Stimulated activated CD8-positive, alpha-beta memory T cell treated with anti-CD3 and anti-CD28 coated beads, Interleukin-2, amount 100 ng/mL, for 1 hour (primary cell): ENCODE measurements at places on chromosomes 6 and 20.
A peak's percentile ranks its signal among the peaks of the same experiment; 100 is the strongest.

- DNase-seq, result no peak
These were observed 178.2 kb downstream of the SOX4 start for GRCh38 chr6:21771626-21772320.

- no peak for DNase-seq
These were observed 48.2 kb downstream of the RBM38 start for GRCh38 chr20:57439432-57439831.

- no peak for DNase-seq
These were observed 22.7 kb upstream of the PRDM1 start for GRCh38 chr6:106063448-106063850.

DNA sequence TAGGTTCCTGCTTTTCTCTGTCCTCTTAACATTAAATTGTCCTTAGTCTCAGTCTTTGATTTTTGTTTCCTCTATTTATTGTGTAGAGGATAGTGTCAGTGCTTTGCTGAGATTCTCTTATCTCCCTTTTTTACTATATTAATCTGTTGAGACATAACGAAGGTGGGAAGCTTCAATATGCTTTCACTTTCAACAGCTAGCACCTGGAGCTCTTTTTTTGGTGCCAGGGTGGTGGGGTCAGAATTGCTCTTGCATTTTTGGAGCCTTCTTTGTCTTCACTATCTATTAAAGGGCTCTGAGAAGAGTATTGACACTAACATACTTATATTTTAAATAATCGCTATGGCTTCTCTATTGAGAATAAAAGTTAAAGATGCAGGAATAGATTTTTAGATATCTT is 97.1 kb upstream of the EPHA7 start:
- DNase-seq, result no peak

DNA sequence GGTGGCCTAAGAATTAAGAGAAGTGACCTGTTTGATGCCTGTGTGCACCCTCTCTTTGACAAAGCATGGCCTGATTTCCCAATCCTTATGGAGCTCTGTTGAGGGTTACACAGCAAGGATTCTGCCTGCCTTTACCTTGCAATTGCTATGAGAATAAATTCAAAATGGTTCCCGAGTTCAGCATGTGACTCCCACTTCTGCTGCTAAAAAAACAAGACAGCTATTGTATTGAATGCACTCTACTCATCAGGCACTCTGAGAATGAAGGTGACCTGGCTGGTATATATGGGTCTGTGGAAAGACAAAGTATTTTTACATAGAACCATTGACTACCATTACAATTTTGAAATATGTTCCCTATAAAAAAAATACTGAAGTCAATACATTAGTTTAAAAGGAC is 190.3 kb downstream of the ATXN1 start:
- no peak for DNase-seq

- no peak for DNase-seq
These were observed 89.0 kb downstream of the NRSN1 start for GRCh38 chr6:24214984-24215383.

DNA sequence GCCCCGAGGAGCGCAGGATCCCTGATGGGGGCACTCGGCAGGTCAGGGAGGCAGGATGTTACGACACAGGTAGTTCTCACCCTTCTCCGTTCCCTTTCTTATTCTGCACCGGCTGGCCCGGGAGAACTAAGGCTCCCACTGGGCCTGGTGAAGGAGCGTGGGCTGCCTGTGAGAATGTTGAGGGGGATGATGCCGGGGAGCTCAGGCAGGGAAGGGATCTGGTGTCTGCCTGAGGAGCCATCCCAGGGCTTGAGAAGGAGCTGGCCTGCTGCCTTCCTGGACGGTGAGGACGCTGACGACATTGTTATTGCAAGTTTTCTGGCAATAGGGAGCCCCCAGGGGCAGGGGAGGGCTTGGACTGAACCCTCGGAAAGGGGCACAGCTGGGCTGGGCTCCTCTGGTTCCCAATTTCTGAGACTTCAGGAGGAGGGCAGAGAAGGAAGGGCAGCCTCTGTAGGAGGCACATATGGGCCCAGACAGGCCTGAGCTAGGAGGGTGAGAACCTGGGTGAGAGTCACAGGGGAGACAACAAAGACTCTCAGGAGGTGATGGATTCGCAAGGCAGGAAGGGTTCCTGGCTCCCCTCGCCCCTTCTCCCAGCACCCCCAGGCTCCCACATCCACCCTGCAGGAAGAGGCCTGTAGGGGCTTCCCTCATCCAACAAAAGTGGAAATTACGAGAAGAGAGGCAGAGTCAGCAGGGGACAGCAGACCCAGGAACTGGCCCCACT is 32.8 kb downstream of the CYP21A2 start:
- no peak for DNase-seq

DNA sequence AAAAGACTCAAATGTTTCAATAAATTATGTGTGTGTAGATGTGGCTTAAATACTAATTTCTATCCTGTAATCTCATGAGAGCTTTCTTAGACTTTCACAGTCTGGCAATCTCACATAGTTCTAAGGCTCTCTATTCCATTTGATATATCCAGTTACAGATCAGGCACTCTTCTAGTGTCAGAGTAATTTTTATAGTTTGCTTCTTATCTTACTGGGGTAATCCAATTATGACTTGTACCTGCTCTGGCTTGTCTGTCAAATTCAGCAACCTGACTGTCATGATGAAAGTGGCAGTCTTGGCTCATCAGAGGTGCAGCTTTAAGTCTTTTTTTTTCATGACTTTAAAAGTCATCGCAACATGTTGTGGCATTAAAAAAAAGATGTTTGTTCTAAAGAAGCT is 513.2 kb upstream of the MAN1A1 start:
- DNase-seq, result no peak

DNA sequence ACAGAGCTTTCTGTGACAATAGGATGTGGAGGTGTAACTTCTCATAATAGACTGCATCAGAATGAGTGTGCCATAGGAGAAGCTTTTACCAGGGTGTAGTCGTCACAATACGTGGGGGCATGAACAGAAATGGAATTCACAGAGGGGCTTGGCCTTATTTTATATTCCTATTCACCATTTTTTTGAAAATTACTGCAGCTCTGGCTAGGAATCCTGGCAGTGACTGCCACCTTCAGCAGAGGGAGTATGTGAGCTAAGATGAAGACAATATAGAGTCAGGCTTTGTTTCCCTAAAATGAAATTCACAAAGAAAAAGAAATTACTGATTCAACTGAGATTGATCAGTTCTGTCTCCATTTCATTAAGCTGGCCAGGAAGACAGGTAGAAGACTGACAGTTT is 13.9 kb downstream of the TOMM6 start:
- DNase-seq, result no peak

- peak; percentile 19 for DNase-seq
These were observed 14.3 kb upstream of the NCOA3 start for GRCh38 chr20:47487175-47487917.

- DNase-seq, result no peak
These were observed 8.9 kb downstream of the ZSCAN12 start for GRCh38 chr6:28390688-28391087.

- no peak for DNase-seq
These were observed 247.0 kb downstream of the ATXN1 start for GRCh38 chr6:16514249-16514648.

- DNase-seq, result no peak
These were observed 223.6 kb downstream of the EYA2 start for GRCh38 chr20:47118206-47118605.

GRCh38 chr6:164692772-164693510 is 616.5 kb downstream of the C6orf118 start:
- DNase-seq, result no peak

- no peak for DNase-seq
These were observed 76.8 kb upstream of the ARMC2 start for GRCh38 chr6:108771421-108771820.
